Kidney tubule cell (primary cell): ENCODE measurements at places on chromosomes 12 and 14.

DNA sequence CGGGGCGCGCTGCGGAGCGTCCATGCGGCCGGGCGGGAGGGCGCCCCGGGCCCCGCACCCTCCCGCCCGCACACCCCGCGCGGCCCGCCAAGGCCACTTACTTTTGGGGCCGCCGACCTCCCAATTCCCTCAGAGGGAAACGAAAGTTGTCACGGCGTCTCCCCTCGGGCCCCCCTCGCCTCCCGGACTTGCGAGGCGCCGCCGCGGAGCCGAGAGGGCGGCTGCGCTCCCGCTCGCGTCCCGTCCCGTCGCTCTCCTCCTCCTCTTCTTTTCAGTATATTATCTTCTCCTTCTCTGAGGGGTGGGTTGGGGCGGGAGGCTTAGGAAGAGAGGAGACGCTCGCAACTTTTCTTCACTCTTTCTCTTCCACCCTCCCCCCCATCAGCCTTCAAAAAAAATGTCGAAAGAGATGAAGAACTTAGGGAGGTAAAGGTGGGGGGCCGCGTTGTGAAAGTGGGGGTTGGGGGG, 613 bp downstream of the DUSP16 start:
- DNase-seq: peak; percentile 33

GRCh38 chr12:48854488-48854887, 2.5 kb upstream of the DDX23 start:
- DNase-seq: no peak

DNA sequence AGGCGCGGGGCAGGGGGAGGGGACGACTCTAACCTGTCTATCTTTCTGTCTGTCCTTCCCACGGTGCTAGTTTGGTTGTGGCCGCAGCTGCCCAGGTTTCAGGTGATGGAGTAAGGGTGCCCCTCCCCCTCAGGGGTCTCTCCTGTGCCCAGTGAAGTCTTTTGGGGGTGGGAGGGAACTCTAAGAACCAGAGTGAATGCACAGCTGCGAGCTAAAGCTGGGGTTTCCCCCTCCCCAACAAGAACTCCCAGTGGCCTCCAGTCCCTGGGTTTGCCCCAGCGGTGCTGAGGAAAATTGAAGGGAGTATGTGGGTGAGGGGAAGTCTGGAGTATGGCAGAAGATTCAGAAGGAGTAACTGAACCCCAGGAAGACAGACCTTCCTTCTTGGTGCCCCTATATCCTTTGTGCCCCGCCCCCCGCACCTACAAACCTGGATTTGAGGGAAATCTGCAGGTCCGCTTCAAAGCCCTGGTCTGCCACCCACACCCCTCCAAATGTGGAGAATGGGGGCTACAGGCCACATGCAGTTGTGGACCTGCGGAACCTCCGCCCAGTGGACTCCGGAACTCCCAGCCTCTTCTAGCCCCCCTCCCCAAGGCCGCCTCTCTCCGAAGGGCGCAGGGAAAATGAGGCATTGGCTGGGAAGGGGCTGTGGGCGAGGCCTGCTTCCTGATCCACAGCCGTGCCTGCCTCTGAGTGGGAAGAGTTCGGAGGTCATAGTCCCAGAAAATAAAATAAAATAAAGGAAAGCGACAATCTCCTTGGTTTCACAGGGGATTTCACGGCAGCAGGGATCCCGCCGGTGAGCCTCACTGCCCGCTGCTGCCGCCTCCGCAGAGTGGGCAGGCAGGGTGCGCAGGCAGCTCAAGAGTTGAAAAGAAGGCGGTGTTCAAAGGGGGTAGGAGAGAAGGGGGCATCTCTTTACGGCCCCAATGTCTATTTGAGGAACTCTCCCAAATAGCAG, 3.4 kb upstream of the HOXC9 start:
- DNase-seq: peak; percentile 55

DNA sequence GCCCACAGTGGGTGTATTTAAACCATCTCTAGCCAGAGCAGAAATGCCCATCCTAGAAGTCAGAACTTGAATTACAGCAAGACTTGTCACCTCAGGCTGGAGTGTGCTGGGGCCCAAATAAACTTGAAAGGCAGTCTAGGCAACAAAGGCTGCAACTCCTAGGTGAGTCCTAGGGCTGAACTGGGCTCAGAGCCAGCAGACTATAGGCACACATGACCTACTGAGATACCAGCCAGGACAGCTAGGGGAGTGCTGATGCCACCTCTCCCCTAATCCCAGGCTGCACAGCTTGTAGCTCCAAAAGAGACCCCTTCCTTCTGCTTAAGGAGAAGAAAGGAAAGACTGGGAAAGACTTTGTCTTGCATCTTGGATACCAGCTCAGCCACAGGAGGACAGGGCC, 106.0 kb downstream of the TXNDC16 start:
- no peak for DNase-seq

GRCh38 chr12:94507455-94507854, 47.8 kb upstream of the CEP83 start:
- DNase-seq: no peak

DNA sequence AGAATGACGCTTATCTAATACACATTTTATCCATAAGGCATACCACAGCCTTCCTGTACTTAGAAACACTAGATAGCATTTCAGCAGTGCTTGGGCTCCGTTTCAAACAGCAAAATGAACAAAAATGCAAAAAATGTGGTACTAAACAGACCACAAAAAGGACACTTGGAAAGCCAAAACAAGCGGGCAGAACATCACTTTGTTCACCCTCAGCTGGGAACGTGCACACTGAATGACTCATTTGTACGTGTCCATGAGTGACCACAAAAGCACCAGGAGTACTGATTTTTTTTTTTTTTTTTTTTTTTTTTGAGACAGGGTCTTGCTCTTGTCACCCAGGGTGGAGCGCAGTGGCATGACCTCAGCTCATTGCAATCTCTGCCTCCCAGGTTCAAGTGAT, 8.9 kb upstream of the FOXN3 start:
- DNase-seq: peak; percentile 94

- no peak for DNase-seq
Observed at GRCh38 chr12:116295327-116296263, 18.1 kb upstream of the MED13L start.

DNA sequence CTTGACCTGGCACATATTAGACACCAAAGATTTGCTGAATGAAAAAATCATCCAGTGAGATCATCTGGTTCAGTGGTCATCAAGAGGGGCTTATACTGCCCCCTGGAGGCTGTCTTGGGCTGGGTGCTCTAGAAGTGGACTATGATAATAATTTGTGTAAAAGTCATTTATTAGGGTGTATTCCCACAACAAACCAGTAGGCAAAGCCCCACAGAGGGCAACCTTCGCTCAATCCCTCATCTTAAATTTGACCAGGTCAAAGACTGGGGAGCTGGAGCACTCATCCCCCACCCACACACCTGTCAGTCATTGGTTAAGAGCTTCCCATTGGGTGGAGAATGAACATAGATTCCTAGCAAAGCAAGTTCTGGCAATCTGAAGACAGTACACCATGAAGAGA, 20.0 kb upstream of the FICD start:
- peak; percentile 39 for DNase-seq

- DNase-seq: no peak
Observed at GRCh38 chr12:9731393-9731792, 1.5 kb downstream of the CLECL1 start.

DNA sequence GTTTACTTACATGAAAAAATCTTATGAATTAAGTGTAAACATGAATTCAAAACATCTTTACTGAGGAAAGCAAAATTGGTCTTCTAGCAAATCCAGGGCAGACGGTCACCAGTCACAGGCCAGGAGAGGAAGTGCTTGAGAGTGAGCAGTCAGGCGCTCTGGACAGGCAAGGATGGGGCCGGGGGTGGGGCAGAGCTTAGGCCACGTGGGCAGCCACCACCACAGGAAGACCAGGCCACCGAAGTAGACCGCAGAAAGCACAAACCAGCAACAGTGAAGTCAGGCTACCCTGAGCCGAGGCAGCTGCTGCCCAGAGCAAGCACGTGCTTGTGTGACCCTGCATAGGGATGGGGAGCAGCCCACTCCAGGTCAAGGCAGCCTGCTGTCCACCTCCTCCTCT, 33.5 kb downstream of the SLC6A12 start:
- DNase-seq: peak; percentile 72

DNA sequence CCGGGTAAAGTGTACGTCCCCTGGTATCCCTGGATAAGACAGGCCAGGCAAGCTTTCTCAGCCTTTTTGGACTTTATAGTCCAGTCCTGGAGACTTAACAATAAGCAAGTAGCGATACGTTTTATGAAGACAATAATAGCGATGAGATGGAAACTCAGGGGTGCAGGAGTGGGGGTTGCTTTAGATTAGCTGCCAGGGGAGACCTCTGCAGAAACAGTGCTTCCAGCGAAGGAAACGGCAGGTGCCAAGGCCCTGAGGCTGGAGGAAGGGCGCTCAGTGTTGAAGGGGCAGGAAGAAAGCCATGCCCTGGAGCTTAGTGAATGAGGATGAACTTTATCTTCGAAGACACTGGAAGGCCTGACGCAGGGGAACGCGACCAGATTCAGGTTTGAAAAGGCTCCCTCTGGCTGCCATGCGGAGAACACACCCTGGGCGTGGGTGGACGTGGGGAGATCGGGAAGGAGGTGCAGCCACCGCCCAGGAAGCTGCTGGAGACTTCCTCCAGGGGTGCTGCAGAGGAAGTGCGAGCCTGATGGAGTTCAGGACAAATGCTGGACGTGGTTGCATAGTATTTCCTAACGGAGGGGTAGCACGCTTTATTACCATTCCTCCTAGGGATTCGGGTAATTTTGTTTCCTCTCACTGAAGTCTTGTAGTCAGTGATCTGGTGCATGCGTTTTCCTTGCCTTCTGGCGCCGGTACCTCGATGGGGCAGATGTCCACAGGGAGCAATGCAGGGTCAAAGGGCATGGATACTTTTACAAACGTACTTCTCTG, 26.1 kb upstream of the UBC start:
- peak; percentile 93 for DNase-seq

GRCh38 chr14:76514213-76514998, 138.5 kb downstream of the ESRRB start:
- no peak for DNase-seq

- DNase-seq: no peak
Observed at GRCh38 chr12:66707002-66707697, 28.3 kb upstream of the GRIP1 start.

GRCh38 chr12:46934374-46935111, 108.7 kb upstream of the SLC38A4 start:
- DNase-seq: no peak

DNA sequence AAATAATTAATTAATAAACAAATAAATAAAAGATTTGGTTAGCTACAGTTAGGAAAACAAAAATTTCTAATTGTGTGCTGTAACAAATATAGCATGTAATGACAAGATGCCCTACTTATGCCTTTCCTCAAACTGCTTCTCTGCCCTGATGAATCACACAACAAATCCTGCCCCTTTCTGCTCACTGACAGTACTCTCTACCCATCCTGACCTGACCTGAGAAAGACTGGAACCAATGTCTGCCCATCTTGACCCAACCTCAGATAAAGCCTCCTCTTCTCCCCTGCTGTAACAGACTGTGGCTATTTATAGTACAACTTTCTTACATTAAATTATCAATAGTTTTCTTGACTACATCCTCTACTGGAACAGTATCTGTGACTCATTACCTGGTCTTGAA, 43.7 kb downstream of the PPP1R13B start:
- DNase-seq: peak; percentile 65

DNA sequence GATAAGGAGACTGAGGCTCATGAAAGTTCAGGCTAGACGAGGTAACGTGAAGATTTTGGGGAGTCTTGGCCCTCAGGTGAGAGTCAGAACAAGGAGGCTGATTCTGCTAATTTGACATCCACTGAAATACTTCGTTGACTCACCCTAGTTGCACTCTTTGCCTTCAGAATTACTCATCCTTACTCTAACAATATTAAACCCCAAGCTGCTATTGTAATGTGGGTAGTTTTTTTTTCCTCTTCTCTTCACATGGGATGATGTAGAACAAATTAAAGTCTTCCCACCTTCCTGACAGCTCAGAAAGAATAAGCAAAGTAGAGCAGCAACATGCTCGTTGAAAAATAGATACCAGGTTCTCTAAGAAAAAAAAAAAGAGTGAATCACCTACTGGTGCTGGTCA, 22.0 kb upstream of the SRRM4 start:
- DNase-seq: no peak

DNA sequence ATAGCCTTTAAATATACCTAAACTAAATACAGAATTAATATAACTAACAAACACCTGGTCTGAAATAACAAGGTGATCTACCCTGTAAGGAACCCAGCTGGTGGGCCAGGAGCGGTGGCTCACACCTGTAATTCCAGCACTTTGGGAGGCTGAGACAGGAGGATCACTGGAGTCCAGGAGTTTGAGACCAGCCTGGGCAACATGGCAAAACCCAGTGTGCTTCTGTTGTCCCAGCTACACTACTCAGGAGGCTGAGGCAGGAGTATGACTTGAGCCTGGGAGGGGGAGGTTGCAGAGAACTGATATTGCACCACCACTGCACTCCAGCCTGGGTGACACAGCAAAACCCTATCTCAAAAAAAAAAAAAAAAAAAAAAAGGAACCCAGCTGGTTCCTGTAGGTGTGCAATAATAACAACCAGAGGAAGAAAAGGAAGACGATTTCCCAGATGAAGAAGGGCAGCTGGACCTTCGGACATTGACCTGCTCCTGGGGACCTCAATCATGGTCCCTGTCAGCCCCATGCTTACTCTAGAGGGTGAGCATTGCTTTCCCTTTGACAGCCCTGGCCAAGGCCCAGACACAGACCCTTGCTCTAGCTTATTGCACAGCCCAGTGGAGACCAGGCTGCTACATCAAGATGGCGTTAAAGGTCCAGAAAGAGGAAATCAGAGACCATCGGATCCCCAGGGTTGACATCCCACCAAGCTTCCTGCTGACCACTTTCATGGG, 5.4 kb downstream of the FOS start:
- no peak for DNase-seq

DNA sequence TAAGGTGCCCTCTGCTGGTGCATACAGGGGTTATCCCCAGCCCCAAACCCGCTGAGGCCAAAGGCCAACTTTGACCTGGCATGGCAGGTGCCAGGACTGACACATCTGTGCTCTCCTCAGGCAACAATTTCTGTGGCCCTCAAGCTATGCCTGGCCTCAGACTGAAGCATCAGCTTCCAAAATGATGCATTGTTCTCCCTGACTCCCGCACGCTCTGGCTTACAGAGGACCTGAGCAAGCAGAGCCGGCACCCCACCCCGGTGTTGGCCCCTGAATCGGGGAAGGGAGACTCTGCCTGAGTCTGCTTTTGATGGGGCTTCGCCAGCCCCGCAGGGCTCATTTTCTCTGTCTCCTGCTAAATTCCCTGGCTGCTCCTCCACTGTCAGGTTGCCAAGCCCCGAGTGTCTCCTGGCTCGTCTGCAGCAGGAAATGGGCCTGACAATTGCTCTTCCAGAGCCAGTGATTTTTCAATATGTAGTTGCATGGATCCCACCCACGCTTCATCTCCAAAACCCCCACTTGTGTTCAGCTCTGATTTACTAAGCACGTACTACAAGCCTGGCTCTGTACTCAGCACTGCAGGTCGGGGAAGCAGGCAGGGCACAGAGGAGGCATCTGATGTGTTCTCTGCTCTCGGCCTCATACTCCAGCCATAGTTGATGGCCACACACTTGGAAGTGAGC, 126.1 kb downstream of the SLC38A6 start:
- no peak for DNase-seq
